Stimulated activated CD8-positive, alpha-beta memory T cell treated with anti-CD3 and anti-CD28 coated beads, Interleukin-12 subunit alpha, Interleukin-12 subunit beta, amount 100 ng/mL, for 1 hour (primary cell): ENCODE measurements at places on chromosomes 5 and 9.

DNA sequence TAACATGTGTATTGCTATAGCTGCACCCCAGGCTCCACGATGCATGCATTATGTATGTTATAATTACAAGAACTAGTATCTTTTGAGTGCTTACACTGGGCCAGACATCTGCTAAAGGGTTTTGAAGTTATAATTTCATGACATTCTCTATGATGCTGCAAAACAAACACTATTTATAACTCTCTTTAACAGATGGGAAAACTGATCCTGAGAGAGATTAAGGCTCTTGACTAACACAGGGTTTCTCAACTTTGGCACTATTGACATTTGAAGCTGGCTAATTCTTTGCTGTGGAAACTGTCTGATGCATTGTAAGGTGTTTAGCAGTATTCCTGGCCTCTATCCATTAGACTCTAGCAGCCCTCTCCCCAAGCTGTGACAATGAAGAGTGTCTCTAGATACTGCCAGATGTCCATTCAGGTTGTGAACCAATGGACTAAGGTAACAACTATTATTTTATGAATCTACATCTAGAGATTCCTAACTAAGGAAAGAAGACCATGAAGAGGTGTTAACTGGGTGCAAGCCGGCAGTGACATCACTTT, 258.6 kb downstream of the ASTN2 start:
- no peak for DNase-seq

DNA sequence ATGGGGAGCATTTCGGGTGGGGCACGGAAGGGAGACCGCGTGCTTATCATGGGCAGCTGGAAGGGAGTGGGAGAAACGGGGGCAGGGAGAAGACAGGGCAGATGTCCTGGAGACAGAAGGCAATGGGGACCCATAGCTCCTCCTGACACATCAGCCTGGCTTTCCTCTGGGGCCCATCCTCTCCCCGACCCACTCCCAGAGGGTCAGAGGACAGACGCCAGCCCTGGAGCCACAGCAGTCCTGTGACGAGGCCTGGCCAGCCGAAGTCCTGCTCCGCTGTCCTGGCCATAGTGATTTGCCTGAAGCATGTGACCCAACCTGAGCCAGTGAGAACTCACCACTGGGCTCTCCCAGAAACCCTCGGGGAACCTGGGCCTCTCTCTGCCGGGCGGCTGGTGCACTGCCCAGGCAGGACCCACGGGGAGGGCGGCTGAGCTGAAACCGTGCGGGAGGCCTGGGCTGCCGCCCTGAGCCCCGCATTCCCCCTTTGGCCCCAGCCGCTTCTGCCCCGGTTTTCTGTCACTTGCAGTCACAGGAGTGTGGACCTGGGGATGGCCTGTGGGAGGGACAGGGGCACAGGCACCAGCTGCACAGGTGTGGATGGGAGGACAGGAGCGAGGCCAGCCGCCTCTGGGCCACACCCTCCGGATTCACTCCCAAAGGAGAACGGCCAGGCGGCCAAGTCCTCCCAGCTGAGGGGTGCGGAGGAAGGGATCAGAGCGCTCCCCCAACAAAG, 19.8 kb downstream of the ADAMTS2 start:
- DNase-seq, result no peak

GRCh38 chr9:88303721-88304451, 84.4 kb upstream of the SPIN1 start:
- no peak for DNase-seq

GRCh38 chr5:172411484-172412072, 42.7 kb downstream of the SH3PXD2B start:
- no peak for DNase-seq

- DNase-seq, result no peak
Observed at GRCh38 chr5:150473673-150474358, 24.3 kb upstream of the RPS14 start.

- DNase-seq, result no peak
Observed at GRCh38 chr5:17075236-17075635, 139.1 kb upstream of the MYO10 start.

DNA sequence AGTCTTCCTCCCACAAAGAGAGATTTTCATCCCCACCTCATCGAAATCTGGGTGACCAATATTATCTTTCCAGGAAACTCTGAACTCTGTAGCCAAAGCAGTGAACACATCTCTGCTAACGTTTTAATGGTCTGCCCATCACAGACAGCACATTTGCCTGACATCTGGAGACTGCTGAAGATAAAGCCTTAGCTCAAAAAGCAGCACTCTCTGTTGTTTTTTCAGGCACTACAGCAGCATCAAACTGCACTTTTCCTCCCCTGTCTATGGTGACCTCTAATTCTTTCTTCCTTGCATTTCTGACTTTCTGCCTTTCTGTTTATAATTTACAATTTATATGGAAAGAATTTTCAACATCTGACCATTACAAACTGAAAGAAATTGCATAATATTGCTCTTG, 66.8 kb downstream of the RAB3C start:
- DNase-seq, result no peak

- DNase-seq, result no peak
Observed at GRCh38 chr5:36932699-36933098, 56.1 kb downstream of the NIPBL start.

DNA sequence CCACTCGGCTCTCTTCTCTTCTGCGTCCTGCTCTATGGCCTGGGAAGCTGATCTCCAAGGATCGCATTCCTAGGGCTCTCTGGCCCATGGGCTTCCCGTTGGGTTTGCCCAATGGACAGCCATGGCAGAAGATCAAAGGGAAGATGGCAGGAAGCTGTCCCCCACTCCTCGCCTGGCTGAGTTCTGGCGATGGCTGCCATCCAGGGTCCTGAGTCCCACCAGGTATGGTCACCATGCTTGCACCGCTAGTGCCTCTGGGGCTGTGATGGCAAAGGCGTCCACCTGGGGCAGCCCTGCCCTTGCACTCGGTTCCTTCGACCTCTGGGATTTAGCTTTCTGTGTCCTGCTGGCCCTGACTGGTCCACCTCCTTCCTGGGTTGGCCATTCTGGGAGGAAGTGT, 156.0 kb downstream of the RXRA start:
- DNase-seq, result no peak

DNA sequence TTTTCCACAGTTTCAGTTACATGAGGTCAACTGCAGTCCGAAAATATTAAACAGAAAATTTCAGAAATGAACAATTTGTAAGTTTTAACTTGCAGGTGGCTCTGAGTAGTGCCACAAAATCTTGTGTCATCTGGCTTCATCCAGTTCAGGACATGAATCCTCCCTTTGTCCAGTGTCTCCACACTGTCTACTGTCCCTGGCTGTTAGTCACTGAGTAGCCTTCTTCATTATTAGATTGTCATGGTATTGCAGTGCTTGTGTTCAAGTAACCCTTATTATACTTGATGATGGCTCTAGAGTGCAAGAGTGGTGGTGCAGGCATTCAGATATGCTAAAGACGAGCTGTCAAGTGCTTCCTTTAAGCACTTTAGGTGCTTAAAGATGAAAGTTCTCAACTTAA, 65.3 kb downstream of the CFAP95 start:
- DNase-seq, result no peak

DNA sequence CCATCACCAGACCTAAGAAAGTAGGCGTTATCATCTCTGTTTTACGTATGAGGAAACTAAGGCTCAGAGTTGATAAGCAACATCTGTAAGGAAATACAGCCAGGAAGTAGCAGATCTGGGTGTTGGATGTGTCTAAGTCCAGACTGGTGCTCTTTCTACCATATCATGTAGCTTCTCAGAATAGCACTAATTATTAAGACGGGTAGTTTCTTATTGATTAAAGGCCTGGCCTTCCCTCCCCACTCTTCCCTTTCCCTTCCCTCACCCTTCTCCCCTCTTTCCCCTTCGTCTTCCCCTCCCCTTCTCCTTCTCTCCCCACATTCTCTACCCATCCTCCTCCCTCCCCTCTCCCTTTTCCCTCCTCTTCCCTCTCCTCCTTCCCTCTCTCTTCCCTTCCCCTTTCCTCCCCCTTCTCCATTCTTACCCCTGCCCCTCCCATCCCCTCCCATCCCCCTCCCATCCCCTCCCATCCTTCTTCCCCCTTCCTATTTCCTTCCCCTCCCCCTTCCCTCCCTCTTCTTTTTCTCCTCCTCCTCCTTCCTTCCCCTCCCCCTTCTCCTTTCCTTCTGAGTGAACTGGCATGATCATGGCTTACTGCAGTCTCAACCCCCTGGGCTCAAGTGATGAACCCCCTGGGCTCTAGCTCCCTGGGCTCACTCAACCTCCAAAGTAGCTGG, 79.4 kb downstream of the SNX24 start:
- DNase-seq, result no peak

DNA sequence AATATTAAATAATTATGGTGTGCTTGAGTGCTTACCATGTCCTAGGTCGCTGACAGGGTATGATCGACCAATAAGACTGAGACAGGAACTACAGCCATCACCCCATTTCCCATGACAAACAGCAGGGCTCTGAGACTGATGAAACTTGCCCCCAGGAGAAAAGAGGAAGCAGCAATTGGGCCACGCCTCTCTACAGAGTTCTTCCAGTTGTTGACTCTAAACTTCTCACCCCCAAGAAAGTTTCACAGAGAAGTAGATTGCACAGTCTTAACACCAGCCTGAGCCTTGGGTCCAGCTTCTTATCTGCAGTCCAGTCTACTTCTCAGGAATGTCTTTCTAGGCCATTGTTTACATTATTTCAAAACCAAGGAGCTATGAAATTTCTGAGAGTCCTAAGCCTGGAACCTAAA, 182.2 kb upstream of the ANKRD55 start:
- DNase-seq, result no peak

GRCh38 chr5:97224112-97224750, 41.2 kb upstream of the RIOK2 start:
- no peak for DNase-seq

GRCh38 chr5:142795251-142795650, 25.1 kb downstream of the ARHGAP26 start:
- no peak for DNase-seq

DNA sequence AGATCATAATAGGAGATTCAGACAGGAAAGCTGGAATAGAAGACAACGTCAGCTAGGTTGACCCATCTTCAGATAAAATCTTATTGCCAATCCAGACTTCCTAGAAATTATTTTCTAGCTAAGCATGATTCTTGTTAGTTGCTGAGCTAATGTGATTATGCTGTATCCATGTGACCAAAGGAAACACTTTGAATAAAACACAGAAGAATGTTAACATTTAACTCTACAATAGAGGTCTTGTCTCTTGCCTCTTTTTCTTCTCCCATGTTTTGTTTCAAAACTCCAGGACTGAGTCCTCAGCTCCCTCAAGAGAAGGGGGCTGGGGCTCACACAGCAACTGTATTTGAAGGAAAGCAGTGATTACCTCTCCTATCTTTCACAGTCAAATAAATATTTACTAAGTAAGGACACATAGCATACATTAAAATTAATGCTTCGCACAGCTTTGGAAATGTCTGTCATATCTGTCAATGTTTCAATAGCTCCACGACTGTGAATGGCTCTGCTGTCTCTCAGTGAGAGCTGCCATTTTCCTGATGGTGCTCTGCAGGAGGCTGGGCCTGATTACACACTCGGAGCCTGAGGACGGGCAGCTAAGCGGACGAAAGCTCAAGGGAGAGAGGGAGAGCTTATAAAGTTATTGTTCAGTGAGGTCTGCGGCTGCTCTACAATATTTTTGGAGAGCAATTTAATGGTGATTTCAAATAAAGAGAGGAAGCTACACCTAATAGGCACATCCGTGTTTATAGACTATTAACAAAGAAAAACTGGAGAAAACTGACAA, 64.8 kb upstream of the ZNF462 start:
- DNase-seq, result no peak

DNA sequence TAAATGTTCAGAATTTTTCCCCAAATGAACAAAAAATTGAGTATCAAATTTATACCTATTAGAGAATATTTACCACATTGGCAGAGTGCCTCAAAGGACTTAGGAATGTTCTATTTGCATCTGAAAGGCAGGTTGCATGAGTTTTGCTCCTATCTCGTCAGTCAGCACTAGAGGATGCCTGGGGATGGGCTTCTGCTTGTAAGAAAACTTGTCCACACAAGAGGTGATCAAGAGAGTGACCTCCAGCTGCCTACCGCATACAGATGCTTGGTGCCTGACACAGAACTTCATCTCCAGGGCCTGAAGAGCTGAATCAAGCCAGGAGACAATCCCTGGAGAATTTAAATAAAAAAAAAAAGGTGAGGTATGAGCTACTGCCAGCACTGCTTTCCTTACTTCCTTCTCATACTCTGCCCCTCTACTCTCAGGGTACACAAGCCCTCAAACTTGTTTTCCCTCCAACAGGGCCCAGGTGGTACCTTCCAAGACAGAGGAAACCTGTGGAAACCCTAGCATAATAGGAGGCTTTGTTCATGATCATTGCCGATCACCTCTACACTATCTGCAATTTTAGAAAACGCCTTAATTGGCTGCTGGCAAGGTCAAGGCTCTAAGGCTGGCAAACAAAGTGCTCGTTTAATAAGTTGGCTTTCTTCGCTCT, 166.6 kb downstream of the ELAVL2 start:
- DNase-seq, result no peak

DNA sequence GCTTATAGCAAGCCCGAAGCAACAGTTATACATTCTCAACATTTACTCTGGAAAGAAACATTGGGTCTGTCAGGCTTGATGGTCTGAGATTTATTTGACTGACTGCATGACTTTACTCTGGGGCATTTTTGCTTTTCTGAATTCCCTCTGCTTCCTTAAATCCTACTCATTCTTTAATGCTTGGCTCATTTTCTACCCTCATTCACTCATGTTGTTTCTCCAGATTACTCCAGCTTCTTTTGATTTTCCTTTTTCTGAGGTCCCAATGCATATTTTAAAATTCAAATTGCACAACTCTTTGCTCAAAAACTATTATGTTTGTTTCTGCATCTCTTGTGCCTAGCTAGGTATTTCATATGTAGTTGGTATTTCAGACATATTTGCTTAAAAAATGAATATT, 2002.9 kb upstream of the NUDT12 start:
- DNase-seq, result no peak
